Stimulated activated CD8-positive, alpha-beta memory T cell treated with anti-CD3 and anti-CD28 coated beads, Interleukin-7, amount 100 ng/mL, for 1 hour (primary cell): ENCODE measurements at places on chromosomes 16 and 17.

- no peak for DNase-seq
Observed at GRCh38 chr16:52557236-52557635, 10.3 kb upstream of the TOX3 start.

- no peak for DNase-seq
Observed at GRCh38 chr17:77203436-77203835, 62.7 kb downstream of the SEC14L1 start.

DNA sequence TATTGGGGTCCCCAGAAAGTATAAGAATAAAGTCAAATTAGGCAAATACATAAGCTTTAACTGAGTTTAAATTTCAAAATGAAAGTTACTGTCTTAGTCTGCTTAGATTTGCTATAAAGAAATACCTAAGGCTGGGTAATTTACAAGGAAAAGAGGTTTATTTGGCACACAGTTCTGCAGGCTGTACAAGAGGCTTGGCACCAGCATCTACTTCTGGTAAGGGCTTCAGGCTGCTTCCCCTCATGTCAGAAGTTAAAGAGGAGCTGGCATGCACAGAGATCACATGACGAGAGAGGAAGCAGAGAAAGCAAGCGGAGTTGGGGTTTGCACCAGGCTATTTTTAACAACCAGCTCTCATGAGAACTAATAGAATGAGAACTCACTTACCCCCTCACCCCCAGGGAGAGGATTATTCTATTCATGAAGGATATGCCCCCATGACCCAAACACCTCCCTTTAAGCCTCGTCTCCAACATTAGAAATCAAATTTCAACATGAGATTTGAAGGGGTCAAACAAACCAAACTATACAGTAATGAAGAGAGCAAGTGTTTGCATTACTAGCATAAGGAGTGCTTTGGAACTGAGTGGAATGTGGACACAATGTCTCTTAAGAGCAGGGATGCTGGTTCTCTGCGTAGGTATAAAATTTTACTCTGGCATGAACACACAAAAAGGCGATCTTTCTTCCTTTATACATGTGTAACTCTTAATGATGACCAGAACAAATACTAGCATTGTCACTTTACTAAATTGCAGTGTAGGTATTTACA, 292.8 kb upstream of the PMFBP1 start:
- DNase-seq: no peak

DNA sequence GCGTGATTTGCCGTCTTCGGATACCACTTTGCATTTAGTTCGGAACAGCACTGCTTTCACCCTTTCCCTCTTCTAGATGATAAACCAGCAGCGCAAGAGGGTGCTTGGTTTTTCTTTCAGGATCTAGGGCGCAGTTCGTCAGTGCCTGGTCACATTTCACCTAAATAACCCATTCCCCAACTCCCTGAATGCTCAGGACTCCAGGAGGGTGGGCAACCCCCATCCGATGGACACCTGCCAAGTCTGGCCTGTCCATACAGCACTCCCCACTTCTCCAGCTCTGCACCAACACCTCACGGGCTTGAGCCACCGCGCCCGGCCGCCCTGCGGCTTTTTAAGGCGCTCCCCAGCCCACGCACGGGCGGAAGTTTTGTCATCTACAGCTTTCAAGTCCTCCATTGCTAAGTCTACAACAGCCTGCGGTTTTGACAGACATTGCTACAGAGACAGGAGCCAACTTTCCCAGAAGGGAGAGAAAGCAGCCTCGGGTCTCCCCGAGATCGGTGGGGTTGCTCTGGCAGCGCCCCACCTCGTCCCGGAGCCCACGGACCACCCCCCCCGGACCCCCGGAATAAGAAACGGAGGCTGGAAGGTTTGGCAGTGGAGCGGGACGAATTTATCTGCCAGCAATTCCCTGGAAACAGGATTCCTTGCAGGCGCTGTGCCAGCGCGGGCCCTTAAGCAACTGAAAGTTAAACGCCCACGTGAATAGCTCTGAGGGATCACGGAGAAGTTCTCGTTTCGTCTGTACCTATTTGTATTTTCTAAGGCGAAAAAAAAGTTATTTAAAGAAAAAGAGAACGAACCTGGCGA, 38.6 kb upstream of the SLFN13 start:
- DNase-seq: peak; percentile 53

DNA sequence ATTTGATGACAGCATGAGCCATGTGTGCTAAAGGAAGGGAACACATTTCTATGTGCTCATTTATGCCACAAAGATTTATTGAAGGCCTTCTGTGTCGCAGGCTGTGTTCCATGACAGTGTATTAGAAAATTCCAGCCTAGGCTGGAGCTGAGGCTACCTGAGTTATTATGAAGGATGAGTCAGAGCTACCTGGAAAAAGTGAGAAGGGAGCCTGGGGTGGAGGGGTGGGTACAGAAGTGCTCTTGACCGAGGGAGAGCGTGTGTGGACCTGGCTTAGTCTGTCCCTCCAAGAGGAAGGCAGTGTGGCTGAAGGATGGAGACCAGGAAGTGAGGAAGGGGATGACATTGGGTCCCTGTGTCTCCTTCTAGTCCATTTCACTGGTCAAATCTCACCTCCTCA, 98.3 kb downstream of the N4BP1 start:
- DNase-seq: no peak

DNA sequence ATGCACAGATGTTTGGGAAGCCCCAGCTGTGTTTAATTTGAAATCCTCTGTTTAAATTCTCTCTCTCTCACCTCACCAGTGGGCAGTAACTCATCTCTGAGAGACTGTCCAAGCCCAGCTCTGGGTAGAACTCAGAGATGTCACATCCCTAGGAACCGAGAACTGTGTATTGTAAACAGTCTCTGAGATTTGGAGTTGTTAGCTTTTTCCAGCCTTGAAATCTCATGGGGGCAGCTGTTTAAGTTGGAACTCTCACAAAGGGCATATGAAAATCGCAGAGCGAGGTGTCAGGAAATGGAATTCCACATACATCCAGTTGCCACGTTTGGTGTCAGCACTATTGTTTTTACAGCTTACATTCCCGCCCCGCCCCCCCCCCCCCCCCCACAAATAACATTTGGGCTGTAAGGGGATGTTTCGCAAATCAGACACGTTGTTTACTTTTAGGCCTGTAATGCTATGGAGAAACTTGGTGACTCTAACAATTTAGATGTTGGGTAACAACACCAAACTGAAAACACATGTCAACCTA, 34.3 kb downstream of the VPS35L start:
- no peak for DNase-seq

DNA sequence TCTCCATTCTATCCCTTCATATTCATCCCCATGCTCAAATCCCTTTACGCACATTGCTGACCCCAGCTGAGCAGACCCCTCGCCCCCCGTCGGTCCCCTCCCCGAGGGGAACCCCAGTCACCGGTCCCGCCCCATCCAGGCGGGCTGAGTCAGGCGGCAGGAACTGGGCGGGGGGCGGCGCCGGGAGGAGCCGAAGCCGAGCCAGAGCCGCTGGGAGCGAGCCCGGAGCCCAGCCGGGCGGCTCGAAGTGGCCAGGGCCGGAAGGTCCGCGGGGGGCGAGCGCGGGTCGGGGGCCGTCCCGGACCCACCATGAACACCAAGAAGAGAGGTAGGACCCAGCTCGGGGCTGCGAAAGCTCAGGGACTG, 8.6 kb downstream of the RIPOR1 start:
- DNase-seq: no peak

- DNase-seq: no peak
Observed at GRCh38 chr16:51289336-51289735, 138.3 kb upstream of the SALL1 start.
